ENCODE measurements at places on chromosomes 1 and 21.

DNA sequence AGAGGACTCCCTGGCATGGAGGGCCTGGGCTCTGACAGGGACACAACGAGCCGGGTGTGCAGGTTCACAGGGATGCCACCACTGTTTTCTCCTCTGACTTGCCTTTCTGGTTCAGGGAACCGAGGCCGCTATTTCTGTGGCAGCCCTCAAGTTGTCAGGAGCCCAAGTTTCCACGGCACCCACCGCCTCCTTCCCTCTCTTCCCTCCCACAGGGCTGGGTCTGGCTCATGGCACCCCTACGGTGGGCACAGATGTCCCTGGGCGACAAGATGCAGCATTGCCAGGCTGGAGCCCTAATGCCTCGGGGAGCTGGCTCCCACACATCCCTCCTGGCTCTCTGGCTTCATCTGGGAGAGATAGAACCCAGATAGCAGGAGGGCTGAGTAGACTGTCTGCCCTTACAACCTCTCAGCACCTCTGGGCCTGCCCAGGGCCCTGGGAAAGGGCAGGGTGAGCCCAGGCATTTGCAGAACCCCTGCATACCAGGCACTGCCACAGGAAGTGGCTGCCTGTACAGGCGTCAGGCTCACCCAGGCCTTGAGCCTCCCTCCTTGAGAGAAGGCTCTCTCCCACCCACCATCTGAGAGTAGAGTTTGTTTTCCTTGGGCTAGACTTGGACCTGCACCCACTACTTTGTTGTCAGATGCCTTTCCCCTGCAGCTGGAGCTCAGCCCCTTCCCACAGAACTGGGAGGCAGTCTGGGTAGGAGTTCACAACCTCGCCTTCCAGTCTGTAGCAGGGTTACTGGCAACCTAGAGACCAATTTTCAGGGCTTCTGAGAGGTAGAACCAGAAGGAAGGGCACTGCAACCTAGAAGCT lies 20.5 kb downstream of the KCNC4 start:
- DNase-seq: no peak

DNA sequence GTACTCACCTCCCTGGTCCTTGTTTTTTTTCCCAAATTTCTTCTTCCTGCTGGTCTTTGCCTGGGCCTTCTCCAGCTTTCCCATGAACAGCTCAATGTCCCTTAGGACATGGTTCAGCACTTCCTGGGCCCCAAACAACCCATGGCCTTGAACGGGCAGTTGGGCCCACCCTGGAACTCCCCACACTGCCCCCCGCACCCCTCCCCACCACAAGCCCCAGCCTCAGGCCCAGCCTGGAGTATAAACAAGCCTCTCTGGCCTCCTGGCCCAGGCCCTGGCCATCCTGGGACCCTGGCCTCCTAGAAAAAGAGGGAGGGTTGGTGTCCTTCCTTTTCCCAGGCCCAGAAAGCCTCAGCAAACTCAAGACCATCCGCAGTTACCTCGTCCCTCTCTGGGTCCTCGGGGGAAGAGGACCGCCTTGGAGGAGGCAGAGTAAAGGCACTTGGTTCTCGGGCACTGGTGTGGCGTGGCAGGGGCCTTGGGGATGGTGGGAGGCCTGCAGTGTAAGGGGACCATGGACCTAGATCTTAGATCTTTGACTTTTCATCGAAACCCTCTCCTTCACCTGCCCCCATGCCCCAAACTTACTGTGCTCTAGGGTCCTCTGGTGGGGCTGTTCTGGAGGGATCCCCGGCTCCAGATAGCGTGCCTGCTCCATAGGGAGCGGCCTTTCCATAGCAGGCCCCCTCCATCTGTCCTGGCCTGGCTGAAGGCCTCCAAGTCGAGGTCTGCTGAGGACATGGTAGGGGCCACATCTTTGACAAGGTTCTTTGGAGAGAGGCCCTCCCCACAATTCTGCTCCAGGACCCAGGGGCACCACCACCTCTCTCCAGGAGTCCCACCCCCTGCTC lies 5.6 kb downstream of the EPS8L3 start:
- DNase-seq: no peak

DNA sequence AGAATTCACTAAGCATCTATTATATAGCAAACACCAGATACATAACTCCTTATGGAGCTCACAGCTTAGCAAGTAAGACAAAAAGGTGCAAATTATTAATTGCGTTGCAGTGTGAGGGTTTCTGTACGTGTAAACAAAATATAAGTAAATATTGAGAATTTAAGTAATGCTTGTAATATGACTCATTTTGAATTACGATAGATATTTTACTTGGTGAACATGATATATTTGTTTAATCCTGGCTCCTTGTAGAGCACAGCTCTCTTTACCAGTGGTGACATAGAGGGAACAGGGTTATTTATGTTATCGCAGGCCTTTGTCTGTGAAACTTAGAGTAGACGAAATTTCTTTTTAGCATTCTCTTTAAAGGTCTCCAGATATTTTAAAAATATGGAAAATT lies 36.4 kb downstream of the LYPLAL1 start:
- no peak for DNase-seq

- no peak for DNase-seq
Measured at GRCh38 chr1:18149027-18149641, 41.5 kb downstream of the IGSF21 start.

- DNase-seq: no peak
Measured at GRCh38 chr1:104100115-104100514, 350.4 kb downstream of the AMY1C start.

GRCh38 chr1:183290628-183291027 lies 104.6 kb downstream of the LAMC2 start:
- no peak for DNase-seq

DNA sequence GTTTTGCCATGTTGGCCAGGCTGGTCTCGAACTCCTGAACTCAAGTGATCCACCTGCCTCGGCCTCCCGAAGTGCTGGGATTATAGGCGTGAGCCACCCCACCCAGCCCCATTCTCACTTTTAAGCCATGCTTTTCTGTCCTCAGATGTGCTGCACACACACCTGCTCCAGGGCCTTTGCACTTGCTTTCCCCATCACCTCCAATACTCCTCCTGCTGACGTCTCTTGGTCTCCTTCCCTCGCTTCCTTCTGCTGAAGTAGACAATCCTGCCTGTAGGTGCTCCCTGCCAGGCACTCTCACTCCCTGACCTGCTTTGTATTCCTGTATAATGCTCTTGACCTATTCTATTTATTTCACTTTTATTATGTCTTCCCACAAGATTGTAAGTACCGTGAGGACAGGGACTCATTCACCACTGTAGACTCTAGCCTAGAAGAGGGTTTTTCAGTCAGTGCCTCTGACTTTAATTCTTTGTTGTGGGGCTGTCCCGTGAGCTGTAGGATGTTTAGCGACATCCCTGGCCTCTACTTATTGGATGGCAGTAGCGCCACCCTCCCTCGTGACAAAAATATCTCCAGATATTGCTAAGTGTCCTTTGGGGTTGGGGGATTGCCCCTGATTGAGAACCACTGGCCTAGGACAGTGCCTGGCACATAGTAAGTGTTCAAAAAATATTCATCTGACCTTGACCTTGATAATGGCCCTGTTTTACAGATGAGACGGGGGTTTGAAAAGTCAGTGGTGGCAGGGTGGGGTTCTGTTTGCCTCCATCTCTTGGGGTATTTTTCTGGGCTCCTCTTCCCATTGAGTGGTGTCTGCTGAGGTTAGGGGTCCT lies 4.6 kb downstream of the TNFRSF1B start:
- DNase-seq: no peak

GRCh38 chr1:25756215-25756614 lies 43.8 kb upstream of the SELENON start:
- no peak for DNase-seq

DNA sequence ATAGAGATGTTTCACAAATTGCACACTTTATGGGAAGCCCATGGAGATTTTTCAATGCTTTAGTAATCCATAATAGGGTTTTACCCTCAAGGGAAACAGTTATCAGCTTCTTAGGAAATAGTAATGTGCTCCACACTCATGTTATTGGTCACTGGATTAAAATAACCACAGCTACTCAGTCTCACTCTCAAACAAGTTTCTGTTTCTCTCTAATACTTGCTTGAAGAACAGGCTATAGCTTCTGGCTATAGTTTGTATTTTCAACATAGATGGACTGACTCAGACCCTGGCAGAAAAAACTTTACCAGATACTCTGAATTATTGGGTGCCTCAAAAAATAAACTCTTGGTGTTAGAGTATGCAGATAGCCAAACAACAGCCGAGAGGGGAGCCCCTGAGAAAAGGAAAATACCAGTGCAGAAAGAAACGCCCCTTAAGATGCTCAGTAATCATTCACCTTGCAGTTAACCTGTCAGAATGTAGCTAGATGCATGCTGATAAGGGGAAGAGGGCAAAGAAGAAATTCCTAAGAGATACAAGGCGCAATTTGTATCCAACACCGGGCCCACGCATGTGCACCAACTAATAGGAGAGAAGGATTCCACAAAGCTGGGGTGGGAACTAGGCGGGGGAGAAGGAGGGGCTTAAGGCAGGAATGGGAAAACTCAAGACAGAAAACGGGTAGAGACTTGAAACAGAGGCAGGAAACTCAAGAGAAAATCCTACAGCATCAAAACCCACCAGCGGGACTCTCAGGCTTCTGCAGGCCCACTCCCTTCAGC lies 30.4 kb upstream of the PDE4B start:
- no peak for DNase-seq
